ENCODE measurements at places on chromosomes 7 and 10.

DNA sequence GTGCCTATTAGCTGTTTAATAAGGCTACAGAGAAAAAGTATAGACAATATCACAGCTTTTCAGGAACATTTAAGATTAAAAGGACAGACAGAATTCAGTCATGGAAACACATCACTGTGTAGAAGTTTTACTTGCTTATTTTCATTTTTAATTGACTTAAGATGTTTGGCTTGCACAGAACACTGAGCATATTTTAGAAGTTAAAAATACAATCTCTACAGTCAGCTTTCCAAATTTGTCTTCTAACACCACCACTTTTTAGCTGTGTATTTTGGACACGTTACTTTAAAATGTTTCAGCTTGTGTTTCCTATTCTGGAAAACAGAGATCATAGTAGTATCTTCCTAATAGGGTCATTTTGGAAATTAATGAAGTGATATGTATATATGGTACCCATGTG, 11.8 kb downstream of the CFAP69 start:
- no peak for DNase-seq

DNA sequence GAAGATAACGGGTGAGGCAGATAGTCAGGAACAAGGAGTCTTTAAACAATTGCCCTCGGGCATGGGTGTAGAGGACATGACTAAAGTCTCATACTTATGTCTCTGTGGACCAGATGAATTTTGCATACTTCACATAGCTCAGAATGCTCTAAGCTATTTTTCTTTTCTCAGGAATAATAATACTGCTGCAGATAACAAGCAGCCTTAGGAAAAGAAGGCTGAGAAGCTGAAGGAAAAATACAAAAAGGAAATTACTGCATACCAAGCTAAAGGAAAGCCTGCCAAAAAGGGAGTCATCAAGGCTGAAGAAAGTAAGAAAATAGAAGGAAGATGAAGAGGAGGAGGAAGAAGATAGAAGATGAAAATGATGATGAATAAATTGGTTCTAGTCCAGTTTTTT, 13.4 kb upstream of the ERCC6 start:
- no peak for DNase-seq

DNA sequence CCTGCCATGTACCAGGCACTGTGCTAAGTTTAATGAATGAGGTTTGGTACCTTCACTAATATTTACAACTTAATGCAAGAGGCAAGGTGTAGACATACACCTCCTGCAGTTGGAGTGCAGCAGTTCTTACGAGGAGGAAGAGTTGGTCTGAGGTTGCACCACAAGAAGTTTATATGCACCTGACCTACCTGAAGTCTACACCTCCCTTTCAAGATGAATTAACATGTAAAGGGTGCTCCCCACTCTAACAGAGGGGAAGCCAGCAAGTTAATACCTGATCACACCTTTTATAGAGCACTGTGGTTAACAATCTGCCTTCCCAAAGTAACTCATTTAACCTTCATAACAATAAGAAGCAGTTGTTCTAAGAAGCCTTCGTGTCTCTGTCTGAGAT, 120.0 kb downstream of the LYZL1 start:
- DNase-seq: no peak

DNA sequence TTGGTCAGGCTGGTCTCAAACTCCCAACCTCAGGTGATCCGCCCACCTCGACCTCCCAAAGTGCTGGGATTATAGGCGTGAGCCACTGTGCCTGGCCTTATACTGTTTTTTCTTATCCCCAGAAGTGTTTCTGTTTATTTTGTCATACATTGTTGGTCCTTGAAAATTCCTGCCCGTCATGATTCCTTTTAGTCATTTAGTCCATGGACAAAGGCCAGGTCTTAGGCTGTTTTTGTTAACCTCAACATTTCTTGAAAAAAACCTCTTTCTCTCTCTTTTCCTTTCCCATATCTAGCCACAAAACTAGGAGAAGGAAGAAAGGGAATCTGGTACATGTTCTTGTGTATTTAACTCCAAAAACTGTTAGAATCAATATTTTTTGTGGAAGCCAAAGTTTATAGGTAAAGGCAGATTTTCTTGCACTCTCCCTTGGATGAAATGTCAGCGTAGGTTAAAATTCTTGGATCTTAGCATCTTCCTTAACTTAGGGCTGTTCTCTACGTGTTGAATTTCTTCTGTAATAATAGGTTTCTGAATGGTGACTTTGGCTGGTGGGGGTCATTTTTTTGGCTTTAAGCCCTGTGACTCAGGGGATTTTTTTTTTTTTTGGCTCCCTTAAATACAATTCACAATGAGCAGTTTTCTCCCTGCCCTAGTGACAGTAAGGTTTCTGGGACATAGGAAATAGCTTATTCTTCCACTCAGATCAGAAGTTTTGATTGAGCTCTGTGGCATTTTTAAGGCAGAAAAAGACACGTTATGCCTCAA, 500.8 kb downstream of the AUTS2 start:
- no peak for DNase-seq

GRCh38 chr10:6694447-6695140, 114.5 kb upstream of the PRKCQ start:
- DNase-seq: no peak

DNA sequence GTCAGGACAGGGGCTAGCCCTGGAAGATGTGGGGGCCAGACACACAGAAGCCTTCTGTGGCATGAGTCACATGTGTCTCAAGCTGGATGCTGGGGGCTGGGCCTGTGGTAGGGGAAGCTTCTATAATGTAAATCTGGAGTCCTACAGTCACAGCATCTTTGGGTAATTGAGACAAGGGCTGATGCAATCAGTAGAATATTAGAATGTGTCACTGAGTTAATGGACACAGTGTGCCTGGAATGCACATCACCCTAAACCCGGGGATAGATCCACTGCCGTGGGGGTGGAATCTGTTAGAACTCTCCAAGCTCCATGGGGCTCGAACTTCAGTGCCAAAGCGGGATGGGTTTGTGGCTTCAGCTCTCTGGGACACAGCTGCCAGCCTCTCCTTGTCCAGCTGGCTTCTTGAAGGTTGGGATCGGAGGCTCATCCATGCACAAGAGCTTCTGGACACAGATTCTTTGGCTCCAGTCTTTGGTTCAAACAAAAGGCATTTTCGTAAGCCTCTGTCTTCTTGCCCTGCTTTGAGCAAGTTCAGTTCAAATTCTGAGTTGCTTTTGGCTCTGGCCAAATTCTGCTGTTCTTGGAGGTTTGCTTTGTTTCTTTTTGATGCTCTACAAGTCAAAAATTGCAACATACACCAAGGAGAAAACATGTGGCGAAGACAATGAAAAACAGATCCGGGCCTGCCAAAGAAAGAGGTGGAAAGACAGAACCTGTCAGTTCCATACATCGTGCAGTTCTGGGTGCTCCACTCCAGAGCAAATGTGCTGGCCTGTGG, 194.8 kb upstream of the ZNF32 start:
- DNase-seq: no peak

- DNase-seq: no peak
Observed at GRCh38 chr10:130066743-130067142, 43.9 kb downstream of the C10orf143 start.

DNA sequence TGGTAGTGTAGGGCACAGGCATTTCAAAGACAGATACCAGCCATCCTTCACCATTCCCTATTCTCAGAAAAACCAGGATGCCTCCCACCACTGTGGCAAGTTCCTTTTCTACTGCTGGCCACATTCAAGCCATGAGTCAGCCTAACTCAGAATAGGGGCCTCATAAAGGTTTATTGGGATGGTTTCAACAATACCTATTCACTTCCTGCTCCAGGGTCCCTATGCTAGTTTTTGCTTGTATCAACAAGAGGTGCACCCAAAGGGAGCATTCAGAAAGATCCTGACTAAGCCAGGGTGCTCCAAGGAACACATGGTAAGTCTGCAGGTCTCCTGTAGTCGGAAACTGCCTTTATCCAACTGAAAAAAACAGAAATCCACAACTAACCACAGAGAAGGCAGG, 76.9 kb upstream of the EGR2 start:
- no peak for DNase-seq

DNA sequence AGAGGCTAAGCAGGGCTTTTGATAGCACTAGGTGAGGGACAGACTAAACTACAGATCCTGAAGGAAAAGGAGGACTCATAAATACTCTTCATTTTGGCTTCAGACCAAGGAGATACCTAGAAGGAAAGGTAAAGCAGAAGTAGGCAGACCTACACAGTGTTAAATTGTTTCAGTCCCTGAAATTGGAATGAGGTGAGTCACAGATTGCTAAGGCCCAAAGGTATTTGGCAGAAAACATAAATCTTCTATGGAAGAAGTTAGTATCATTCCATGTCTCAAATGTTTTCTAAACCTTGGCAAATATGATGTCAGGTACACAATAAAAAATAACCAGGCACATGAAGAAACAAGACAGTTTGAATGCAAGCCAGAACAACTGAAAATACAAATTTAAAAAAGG, 30.0 kb downstream of the MTERF1 start:
- no peak for DNase-seq

DNA sequence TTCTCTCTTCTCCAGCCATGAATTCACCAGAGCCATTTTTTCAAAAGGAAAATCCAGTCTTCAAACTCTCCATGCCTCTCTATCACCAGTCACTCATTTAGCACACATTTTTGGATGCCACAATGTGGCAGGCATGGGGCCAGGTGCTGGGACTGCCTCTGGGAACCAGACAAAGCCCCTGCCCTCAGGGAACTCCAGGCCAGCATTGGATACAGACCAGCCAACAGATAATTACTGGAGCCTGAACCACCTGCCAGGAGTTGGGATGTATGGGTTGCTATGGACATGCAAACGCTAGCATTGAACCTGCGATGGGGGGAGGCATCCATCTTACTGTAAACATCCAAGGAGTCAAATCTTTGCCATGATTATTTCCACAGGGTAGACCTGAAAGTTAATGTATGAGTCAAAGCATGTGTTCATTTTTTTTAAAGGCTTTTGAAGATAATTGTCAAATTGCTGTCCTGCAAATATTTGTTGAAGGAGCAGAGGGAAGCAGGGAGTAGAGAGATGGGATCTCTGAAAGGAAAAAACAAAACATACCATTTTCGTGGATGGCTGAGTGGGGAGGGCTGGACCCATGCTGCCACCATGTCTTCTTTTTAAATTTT, 43.2 kb downstream of the SRRM3 start:
- no peak for DNase-seq

DNA sequence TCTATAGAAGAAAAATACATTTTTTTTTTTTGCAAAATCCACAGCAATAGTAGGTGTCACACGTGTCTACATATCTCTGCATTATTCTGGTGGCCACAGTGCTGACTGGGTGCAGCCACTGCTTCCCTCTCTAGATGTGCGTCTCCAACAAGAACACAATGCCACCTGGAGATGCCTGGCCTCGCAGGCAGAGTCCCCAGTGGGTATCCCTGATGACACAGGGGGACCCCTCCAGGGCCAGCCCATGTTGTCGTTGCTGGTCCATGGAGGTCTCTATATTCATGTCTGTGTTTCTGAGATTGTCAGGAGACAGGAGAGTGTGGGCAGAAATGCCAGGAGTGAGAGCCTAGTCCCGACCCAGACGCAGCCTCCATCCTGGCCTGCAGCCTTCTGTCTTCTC, 345.9 kb upstream of the SHH start:
- DNase-seq: no peak

GRCh38 chr7:33710608-33711007, 194.7 kb upstream of the BMPER start:
- DNase-seq: no peak

DNA sequence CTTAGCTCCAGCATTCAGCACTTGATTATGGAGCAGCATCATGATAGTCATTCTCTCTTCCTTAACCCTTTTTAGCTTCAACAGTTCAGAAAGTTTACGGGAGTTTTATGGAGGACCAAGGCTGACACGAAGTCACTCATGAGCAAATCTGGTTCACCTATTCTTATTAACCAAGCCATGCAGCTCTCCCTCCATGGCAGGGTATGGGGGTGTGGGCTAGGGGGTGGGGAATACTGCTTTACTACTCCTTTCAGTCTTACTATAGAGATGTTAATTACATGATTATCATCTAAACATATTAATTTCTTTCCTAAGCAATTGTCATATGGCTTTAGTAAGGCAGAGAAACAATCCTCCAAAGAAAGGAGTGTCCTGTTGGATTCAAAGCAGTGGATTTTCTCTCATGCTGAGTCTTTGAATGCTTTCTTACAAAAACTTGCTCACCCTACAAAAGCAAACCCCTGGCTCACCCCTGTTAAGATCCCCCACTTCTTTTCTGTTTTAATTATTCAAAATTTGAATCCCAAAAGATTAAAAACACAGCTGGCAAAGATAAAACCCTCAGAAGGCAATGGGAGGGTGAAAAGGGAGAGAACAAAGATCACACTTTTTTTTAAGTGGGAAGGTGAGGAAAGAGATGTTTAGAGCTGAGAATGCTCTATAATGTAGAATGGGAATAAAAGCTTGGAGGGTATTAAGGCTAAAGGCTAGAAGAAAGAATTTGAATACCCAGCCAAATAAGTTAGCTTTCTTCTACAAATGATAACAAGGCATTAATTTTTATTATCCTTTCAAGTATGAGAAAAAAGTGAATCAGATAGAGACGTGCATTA, 46.4 kb upstream of the SEMA3E start:
- no peak for DNase-seq
